Cerebellar nuclear complex (tissue), 1 donor: ENCODE measurements at places on chromosomes 6 and 20.

GRCh38 chr6:131951576-131952230 is 531 bp upstream of the CCN2 start:
- DNase-seq: no peak

DNA sequence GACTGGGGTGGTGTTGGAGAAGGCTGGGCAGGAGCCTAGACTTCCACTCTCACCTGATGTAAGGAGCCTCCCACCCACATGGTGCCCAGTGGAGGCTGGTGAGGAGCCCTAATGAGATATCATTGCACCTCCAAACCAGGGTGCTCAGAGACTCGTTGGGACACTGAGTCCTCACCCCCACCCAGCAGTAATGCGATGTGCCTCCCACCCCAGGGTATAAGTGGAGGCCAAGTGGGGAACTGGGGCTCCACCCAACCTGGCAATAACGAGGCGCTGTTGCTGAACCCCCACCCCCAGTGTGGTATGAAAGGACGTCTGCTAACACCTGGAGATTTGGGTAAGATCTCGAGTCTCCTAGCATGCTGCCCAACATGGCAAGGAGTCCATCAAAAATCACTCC is 510.2 kb downstream of the PREX1 start:
- DNase-seq: no peak

- DNase-seq: no peak
Measured at GRCh38 chr6:3088968-3089367, 20.7 kb downstream of the RIPK1 start.

GRCh38 chr6:80439721-80440470 is 333.4 kb downstream of the BCKDHB start:
- DNase-seq: no peak

DNA sequence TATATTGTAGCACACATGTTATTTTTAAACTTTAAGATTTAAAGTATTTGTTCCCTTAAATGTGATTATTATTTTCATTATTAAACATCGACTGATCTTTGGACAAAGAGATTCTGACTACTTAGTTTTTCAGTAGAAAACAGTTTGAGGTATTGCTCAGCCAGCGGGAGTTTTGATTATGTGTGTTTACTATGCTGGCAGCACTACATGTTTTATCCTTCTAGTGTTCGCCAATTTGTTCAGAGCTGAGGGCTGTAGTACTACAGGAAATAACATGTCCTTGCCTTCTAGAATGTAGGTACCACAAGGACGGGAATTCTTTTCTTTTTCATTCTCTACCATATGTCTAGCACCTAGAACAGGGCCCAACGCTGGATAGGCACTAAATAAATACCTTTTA is 11.1 kb upstream of the LCA5 start:
- DNase-seq: no peak

DNA sequence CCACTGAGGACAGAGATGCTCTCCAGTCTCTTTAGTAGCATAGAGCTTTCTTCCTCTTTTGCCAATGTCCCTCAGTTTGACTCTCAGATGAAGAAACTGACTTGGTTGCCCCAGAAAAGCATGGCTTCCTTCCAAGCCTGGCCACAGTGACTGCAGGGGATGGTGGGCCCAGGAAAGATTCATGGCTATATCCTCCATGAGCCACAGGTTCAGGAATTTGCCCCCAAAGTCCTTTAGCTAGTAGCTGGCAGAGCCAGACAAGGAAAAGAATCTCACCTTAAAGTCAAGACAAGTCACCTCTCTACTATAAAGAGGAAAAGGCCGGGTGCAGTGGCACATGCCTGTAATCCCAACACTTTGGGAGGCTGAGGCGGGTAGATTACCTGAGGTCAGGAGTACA is 43.4 kb downstream of the TRAM2 start:
- no peak for DNase-seq

- DNase-seq: no peak
Measured at GRCh38 chr6:44533421-44533820, 145.9 kb downstream of the CDC5L start.

DNA sequence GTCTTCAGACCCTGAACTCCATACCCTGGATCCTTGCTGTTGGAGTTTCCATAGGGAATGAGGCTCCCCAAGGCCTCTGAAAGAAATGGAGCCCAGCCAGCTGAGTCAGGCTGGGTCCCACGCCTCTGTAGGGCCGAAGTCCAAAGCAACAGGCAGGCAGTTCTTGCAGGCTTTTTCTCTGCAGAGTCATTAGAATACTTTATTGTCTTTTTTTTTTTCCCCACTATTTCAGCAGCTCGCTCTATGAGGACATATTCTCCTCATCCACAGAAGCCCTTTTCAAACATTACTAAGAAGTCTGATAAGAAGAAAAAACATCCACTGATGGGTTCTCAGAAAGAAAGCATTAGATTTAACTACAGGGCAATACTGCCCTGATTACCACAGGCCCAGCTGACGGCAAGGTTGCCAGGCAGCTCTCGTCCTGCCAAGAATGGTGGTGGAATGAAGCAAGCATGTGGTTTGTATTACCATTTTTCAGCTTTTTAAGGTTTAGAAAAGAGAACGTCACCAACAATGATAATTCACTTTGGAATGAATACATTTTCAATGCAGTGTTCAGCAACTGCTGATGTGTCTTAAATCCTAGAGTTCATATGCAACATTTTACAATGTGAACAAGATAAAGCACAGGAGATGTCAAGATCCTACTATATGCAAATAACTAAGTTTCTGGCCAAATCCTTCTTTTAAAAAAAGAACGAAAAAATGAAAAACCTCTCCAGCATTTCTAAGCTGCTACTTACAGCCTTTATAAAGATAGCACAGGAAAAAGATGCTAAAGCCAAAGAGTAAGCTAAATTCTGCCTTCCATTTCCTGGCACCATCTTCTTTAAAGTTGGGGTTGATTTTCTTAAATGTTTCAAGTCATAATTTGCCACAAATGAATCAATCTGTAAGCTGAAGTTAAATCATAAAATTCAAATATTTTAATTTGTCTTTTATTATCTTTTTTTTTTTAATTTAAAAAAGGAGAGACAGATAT is 223.6 kb upstream of the CITED2 start:
- DNase-seq: no peak

- no peak for DNase-seq
Measured at GRCh38 chr6:44002593-44003344, 124.5 kb downstream of the MRPL14 start.

GRCh38 chr6:2581011-2581410 is 169.7 kb downstream of the MYLK4 start:
- DNase-seq: no peak

GRCh38 chr6:152941746-152942145 is 41.1 kb downstream of the FBXO5 start:
- DNase-seq: no peak

GRCh38 chr20:24495266-24495665 is 25.8 kb downstream of the SYNDIG1 start:
- DNase-seq: no peak

- DNase-seq: no peak
Measured at GRCh38 chr6:118758946-118759345, 107.6 kb upstream of the CEP85L start.

DNA sequence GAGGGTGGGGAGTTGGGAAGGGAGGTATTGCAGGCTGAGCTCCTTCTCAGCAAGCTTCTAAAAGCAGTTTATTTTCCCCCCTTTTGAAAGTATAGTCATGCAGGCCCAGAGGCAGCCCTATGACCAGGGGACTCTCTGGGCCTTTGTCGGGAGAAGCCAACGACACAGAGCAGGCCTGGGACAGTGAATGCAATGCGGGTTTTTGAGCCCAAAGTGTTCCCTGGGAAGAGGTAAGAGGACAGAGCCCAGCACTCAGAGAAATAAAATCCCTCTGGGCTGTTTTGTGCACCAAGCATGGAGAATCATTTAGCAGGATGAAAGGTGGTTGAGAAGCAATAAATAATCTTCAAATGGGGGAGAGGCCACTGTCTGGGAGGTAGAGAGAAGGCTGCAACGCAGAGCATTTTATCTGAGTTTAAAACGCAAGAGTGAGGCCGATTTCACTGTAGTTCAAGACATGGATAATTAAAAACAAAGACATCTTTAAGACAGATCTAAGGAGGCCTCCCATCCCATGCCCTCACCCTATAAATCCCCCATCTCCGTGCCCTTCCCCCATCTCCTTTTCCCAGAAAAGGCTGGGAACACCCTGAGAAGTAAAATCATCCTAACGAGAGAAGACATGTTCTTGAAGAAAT is 237.5 kb downstream of the CDC5L start:
- no peak for DNase-seq

- DNase-seq: no peak
Measured at GRCh38 chr6:98487612-98488011, 346.8 kb upstream of the POU3F2 start.

GRCh38 chr6:135832166-135832565 is 19.3 kb upstream of the PDE7B start:
- no peak for DNase-seq

GRCh38 chr6:43973357-43973756 is 153.9 kb downstream of the MRPL14 start:
- DNase-seq: no peak

DNA sequence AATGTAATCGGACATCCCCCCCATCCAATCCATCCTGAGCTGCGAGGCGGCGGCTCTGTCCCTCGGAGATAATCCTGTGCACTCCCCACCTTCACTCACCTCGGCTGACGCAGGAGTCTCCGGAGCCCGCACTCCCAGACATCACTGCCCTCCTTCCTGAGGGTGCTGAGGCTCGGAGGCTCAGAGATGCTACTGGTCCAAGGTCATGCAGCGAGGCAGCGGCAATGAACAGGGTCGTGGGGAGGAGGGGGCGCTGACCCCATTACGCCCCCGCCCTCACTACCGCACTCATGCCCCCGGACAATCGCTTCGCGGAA is 485 bp downstream of the ADISSP start:
- DNase-seq: no peak

GRCh38 chr6:70234561-70235236 is 68.2 kb downstream of the COL9A1 start:
- no peak for DNase-seq

DNA sequence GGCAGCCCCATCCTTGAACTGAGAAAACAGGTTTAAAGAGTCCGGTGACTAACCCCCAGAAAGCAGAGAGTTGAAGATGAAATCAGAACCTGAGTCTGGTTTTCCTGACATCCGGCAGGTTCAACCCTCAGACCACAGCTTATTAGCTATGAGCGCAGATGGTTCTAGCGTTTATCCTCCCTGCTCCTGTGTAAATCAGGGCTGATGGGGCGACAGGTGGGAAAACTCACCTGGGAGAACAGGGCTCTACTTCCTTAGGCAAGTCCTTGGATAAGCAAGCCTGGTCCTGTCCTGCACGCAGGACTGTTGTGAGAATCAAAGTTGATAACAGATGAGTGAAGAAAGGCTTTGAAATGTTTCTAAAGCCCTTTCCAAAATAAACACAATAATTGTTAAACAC is 31.4 kb downstream of the GHRH start:
- no peak for DNase-seq

GRCh38 chr6:43009124-43009523 is 4.6 kb downstream of the MEA1 start:
- no peak for DNase-seq

- no peak for DNase-seq
Measured at GRCh38 chr6:36196113-36196879, at the start of gene BRPF3. Gene BRPF3 (plus strand): TSS chr6:36196744. CDS start chr6:36200323, 3,579 bp downstream.

- DNase-seq: no peak
Measured at GRCh38 chr6:15530411-15530810, 132.4 kb downstream of the DTNBP1 start.

DNA sequence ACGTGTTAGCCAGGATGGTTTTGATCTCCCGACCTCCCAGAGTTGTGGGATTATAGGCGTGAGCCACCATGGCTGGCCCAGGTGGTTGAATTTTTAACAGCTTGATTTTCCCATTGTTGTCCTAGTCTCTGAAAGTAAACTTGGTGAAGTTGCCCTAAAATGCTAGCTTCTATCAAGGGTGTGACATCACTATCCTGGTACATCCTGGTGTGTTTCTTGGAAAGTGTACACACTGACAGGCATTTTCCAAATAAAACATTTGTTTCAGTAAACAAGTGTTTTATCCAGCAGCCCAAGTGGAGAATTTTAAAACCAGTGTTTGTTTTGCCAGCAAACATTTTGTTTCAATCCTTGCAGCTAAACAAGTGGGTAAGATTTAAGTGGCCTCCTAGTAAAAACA is 40.5 kb upstream of the RREB1 start:
- no peak for DNase-seq

DNA sequence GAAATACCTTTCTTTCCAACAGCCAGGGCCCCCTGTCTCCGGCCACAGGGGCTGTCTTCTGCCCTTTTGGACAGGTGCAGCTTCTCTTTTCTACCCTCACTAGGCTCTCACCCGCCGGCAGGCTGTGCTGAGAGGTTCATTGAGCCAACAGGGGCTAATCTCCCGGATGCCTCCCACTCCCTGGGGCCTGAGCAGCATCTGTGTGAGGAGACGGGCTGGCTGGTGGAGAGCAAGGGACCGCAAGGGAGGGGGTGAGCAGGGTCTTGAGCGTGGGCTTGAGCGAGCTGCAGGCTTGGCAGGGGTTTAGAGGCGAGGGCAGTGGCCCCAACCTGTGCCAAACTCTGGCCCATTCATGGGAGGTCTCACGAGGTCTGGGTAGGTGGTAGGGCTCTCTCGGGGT is 56.5 kb upstream of the CST7 start:
- no peak for DNase-seq

- no peak for DNase-seq
Measured at GRCh38 chr6:372336-372911, 19.1 kb upstream of the IRF4 start.

DNA sequence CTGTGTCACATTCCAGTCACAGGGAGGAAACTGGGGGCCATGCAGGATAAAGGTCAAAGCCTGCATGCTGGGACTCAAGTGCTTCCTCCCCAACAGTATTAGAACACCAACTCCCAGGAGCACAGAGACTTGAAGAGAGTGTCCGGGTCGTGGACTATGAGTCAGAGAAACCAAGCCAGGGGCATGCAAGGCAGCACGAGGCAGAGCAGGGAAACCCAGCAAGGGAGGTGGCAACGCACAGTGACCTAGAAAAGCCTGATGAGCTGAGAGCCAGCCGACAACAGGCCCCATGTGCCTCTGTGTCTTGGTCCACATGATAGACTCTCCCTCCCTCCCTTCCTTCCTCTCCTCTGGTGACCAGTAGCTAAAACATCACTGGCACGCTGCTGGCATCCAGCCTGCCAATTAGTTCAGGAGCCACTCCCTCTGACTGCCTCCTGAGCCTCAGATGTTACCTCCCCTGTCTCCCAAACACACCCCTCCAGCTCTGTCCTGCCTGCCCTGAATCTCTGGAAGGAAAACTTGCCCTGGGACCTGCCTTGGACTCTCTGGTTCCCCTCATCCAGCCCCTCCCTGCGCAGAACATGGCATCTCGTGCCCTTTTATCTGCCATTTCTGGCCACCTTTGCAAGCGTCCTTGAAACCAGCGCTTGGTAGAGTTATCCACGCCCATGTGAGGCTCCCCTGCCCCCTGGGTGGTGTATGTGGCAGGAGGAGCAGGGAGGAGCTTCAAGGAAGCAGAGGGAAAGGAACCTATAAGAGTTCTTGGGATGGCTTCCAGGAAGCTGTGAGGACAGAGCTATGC is 16.2 kb upstream of the RNF39 start:
- no peak for DNase-seq

- DNase-seq: no peak
Measured at GRCh38 chr6:155317186-155317585, 2.9 kb upstream of the TFB1M start.
